ENCODE measurements at places on chromosomes 13 and 19. TPM values are rescaled to one million over a fixed set of nuclear protein-coding genes. Genes with fewer than 3 reads are reported as not detected.

DNA sequence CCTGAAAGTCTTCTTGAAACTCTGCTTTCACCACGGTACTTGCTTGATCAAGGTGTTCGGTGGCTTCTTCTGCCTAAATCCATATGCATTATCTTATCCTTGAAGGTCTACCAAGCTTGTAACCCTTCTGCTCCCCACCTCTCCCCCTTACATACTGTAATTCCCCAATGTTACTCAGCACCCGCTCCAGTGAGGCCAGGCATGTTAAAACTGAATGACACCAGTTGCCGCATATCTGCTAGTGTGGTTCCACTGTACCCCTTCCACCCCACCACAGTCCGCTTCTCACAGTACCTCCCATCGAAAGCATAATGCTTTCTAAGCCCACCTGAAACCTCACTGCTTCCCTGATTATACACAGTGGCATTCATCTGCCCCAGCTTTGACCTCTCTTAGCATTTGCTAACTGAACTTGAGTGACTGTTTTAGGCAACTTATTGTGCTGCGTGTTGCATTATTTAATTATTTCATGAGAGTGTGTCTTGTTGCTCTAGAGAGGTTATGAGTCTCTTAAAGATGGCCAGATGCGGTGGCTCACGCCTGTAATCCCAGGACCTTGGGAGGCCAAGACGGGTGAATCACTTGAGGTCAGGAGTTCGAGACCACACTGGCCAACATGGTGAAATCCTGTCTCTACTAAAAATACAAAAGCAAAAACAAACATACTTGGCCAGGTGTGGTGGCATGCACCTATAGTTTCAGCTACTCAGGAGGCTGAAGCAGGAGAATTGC is 87.6 kb upstream of the MBNL2 start:
- no peaks in the 10 kb centered on the region for H3K27me3 ChIP-seq
- H3K27ac ChIP-seq = no peak overlapping the region
- no peak for DNase-seq

- H3K36me3 ChIP-seq = no peaks in the 10 kb centered on the region
- no peaks in the 10 kb centered on the region for H3K27me3 ChIP-seq
- no peak for DNase-seq
- H3K4me3 ChIP-seq = no peak overlapping the region
- no peaks in the 10 kb centered on the region for H3K4me1 ChIP-seq
Measured at GRCh38 chr13:32334671-32335070, 19.4 kb downstream of the BRCA2 start.

- no peaks in the 10 kb centered on the region for H3K27me3 ChIP-seq
- peaks cover 21% of the 10 kb centered on the region for H3K4me1 ChIP-seq
- peak overlapping the region; percentile 96 for H3K27ac ChIP-seq
- DNase-seq = peak; percentile 69
- no peak overlapping the region for H3K4me3 ChIP-seq
Measured at GRCh38 chr19:2636897-2637683, 65.4 kb downstream of the GNG7 start.

Gene NPAS1
- polyA plus RNA-seq = 0.22 TPM

All from liver (tissue), 10 donors.